OCI-M1 (cell line): ENCODE measurements at places on chromosomes 11 and 22.

DNA sequence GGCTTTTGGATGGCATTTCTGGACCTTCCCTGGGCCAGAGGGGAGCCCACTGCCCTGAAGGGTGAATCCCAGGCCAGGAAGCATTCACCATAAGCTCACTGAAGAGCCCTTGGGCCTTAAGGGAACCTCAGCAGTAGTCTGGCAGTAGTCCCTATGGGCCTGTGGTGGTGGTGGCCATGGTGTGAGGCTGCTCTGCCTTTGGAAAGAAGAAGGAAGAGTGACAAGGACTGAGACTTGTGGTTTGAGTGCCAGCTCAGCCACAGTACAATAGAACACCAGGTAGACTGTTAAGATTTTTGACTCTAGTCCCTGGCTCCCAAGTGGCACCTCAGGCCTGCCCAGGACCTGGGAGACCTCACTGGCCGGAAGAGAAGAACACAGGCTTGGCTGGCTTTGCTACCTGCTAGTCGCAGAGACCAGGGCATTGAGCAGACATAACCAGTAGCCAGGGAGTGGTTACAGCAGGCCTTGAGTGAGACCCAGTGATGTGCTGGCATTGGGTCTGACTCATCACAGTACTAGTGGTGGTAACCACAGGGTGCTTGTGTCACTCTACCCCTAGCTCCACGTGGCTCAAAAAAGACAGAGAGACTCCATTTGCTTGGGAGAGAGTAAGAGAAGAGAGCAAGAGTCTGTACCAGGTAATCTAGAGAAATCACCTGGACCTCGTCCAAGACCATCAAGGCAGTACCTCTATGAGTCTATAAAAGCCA lies 259.8 kb upstream of the BLID start:
- DNase-seq, result no peak

DNA sequence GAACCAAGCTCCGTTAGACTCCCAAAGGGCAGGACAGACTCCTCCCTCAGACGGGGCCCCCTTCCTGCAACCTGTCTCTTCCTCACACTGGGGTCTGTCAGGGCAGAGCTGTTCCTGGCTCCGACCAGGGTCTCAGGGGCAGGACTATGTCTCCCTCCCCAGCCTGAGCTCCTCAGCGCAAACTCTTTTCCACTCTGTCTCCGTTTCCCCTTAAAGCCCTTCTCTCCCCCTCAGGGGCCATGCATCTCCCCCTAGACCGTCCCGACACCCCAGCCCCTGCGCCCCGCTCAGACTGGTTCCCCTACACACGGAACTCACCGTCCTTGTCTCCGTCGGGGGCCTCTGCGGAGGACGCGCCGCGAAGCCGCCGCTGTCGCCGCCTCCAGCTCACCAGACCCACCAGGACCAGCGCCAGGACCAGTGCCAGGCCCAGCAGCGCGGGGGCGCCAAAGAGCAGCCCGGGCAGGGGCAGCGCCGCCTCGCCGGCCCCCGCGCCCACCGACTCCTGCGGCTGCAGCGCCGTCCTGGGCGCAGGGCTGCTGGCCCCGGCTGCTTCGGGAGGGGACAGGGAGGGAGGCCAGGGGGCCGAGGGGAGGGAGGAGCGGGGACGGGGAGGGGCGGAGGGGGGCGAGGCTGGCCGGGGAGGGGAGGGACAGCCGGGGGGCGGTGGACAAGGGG lies 684 bp downstream of the TNFRSF13C start:
- peak; percentile 64 for DNase-seq

DNA sequence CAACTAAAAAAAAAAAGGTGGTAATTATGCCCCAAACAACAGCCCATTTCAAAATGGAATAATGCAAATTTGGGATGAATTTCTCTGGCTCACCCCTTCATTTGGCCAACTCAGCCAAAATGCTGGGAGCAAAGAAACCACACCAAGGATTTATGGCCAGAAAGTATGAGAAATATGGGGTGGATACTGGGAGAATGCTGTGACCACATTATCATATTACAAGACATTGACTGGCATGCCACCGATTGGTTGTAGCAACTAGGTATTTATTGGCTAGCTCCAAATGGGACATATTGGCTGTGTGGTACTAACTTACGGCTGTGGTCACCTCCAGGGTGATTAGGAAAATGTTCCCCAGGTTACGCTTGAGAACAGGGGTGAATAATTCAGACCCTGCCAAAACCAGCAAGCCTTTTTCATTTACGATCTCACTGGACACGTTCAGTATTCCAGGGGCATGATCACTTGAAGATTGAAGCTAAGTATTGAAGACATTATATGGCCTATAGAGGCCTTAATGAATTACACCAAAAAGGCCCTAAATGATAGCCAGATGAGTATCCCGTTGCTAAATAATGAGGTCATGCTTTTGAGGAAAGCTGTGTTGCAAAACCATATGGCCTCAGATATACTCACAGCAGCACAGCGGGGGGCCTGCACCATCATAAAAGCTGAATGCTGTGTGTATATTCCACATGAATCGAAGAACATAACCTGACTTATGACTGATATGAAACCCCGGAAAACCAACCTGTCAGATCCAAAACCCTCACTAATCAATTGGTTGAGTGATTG lies 3.8 kb upstream of the FDX1 start:
- DNase-seq, result no peak

DNA sequence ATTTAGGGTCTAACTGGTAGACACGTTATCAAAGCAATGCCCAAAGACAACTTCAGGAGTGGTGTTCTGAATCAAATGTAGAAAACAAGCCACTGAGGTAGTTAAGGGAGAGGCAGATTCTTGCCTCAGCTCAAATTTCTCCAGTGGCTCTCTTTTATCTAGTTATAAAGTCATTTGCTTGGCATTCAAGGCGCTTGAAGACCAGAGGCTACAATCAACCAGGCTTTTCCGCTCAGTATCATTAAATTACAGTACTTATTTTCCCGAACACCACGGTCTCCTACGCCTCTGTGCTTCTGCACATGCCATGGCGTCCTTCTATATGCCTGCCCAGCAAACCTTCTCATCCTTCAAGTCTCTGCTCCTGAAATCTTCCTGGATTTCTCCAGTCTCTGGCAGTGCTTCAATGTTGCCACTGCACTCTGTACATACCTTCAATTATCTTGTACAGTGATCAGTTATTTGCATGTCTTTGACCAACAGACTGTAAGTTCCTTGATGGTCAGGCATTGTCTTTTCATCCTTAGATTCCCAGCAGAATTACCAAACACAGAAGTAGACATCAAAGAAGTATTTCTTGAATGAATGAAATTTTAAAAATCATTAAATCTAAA lies 1.4 kb downstream of the POGLUT3 start:
- DNase-seq, result no peak

- DNase-seq, result peak; percentile 84
These were observed at the start of gene DNAJB13 for GRCh38 chr11:73950869-73951710. Gene DNAJB13, plus strand, starts transcription at chr11:73951026. Its CDS starts 44 bp downstream, at chr11:73951070.

GRCh38 chr22:48942698-48943566 lies 884.7 kb downstream of the BRD1 start:
- no peak for DNase-seq

GRCh38 chr11:35047769-35048168 lies 91.2 kb upstream of the CD44 start:
- DNase-seq, result no peak

GRCh38 chr22:49776891-49777290 lies 50.8 kb downstream of the BRD1 start:
- no peak for DNase-seq

DNA sequence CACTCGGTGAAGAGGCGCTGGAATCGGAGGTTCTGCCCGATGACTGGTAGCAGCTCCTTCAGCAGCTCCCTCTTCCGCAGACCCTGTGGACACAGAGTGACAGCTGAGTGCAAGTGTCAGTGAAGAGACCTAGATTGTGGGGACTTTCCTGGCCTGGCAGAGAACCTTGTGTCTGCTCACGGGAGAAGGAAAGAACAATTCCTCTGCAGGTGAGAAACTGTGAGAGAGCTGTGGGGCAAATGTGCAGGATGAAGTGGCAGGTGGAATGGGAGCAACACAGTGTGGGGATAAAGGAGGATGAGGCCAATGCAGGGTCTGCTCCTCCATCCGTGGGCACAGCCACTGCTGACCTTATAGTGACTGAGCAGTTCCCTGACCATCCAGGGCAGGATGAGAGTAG lies 40.0 kb upstream of the CLTCL1 start:
- DNase-seq, result no peak

DNA sequence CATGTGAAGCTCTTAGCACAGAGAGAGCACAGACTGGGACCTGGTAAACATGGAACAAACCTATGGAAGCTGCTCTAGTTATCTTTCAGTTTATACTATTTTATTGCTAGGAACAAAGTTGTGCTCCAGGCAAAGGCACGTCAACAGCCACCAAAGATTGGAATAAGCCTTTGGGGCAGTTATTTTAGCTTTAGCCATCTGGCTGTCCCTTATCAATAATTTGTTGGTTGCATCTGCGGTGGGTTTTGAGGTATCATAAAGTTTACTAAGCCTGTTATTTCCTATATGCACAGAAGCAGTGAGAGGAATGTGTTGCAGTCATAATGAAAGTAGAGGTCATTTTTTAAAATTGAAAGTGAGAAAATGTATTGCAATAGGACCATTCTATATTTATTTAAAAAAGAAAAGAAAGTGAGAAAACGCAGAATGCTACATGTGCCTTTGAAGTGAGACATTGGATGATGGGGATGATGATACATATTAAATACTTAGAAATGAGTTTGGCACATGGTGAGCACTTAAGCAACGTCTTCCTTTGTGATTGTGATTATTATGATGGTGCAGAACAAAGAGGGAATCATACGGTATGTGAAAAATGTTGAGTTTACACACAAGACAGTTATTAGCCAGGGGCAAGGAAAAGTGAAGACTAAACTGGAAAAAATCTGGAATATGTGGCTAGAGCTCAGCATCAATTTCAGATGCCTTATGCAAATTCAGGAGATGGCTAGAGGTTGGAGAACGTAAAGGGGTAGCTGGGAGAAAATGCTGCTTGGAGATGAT lies 58.3 kb downstream of the PRR5L start:
- DNase-seq, result no peak

GRCh38 chr11:109166441-109166840 lies 255.5 kb upstream of the C11orf87 start:
- DNase-seq, result no peak

- DNase-seq, result no peak
These were observed 22.8 kb upstream of the SYT7 start for GRCh38 chr11:61603667-61604066.

DNA sequence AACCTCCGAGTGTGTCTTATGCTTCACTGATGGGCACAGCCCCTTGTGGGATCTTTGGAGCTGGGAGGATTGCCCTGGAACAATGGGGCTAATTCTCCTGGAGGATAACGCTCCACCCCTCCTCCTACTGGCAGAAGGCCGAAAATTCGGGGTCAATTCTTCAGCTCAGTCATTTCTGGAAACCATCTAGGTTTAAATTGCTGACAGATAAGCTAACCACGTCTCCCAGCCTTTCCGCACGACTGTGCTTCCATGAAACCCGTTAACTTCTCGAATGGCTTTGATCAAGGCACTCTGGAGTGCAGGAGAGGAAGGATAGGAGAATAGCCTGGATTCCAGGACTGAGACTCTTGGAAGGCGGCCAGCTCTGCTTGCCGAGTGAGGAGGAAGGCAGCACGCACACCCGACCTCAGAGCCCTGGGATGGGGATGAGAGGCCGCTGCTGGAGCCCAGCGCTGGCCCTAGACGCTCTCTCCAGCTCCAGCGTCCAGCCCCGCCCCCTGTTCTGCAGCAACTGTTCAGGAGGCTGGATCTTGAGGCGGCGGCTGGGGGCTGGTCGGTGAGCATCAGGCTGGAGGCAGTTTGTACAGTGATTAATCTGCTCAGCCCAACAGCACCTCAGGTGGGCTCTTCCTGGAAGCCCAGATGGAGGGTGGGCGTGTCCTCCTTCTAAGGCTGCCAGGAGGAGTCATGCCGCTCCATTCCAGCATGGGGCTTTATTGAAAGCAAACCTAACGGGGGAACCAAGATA lies 176.7 kb upstream of the NCAM1 start:
- no peak for DNase-seq

GRCh38 chr22:18091916-18092526 lies 14.2 kb downstream of the PEX26 start:
- DNase-seq, result no peak

DNA sequence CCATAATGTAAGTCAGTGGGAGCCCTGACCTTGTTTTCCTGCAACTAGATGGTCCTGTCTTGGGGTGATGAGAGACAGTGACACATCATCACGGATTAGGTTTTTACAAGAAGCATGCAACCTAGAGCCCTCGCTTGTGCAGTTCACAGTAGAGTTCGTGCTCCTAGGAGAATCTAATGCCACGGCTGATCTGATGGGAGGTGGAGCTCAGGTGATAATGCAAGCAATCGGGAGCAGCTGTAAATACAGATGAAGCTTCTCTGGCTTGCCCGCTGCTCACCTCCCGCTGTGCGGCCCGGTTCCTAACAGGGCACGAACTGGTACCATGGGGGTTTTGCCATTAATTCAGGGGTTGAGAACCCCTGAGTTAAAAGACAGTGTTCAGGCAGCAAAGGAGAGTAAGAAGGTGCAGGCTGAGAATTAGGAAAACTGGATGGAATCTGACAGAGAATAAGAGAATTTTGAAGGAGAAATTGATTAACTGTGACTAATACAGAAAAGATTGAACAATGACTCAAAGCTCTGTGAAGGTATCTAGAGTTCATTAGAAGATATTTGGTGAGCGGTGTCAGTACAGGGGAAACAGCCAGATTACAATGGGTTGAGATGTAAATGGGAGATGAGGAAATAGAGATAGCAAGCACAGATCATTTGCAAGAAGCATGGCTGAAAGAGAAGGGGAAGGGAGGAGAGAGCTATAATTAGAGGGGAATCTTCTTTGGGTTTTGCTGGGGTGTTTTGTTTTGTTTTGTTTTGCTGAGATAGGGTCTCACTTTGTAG lies 21.0 kb downstream of the WEE1 start:
- DNase-seq, result no peak

DNA sequence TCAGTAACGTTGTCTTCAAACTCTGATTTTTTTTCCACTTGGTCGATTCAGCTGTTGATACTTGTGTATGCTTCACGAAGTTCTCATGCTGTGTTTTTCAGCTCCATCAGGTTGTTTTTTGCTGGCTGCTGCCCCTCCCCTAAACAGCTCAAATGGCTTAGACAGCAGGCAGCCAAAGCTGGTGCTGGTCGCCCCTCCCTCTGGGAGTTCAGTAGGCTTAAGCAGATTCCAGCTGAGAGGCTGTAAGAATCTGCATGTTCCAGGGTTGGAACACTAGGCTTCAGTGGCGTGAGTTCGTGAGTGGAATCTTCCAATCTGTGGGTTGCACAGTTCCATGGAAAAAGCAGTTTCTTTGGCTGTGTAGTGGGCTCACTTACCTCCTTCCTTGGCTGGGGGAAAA lies 10.3 kb upstream of the FIBIN start:
- no peak for DNase-seq

DNA sequence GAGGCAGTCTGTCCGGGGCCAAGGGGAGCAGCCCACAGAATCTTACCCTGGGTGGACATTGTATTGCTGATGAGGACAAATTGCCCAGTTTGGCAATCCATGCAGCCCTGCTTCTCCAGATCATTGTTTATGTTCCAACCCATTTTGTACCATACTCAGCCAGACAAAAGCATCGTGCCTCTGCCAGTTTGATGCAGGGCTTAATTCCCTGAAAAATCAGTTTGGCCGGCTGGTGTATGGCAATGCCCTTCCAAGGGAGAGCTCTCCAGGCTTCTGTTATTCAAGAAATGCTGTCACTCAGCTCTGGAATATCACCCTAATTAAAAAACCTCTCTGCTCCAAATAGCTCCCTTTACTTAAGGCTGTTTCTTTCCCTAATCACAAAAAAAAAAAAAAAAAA lies 697.7 kb downstream of the TBC1D22A start:
- DNase-seq, result no peak

GRCh38 chr11:124070915-124071622 lies 29.9 kb upstream of the OR10G7 start:
- peak; percentile 95 for DNase-seq
